Right forelimb (tissue), 1 donor: ENCODE measurements at places on chromosomes 5 and 9.

DNA sequence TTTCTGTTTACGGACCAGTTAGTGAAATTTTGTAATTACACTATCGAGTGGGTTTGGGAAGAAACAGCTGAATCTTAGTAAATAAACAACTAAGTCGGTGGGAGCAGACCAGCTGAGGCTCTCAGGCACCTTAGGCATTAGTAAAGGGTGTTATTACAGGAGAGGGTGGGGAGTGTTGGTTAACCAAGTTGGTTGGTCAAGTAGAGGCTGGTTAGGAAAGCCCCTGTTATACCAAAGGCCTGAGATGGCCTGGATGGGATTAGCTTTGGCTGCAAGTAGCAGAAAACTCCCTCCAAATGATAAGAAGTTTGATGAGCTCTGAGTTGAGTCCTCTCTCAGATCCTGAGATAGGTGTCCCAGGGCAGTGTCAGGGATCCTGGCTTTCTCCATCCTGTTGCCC lies 81.3 kb downstream of the PPARGC1B start:
- DNase-seq = no peak

GRCh38 chr5:79876456-79876855 lies 114.6 kb downstream of the MTX3 start:
- DNase-seq = no peak

GRCh38 chr9:93437996-93438395 lies 13.5 kb upstream of the FAM120A start:
- no peak for DNase-seq

GRCh38 chr5:3104429-3105060 lies 353.1 kb upstream of the IRX2 start:
- no peak for DNase-seq

DNA sequence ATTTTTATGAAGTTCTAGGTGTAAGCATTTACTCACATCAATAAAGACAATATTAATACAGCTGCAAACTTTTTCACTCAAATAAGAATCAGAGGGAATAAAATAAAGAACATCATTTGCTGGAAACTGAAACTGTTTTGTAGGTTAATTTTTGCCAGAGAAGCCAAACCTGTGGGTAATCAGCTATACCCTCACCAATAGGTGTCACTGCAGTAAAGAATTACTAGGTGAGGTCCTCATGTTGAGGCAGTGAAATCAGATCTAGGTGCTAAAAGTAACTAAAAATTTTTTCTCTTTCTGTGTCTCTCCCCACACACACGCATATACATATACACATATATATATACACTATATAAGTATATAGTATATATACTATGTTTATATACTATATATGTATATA lies 1016.3 kb upstream of the SEMA6A start:
- DNase-seq = no peak

GRCh38 chr5:173245319-173246134 lies 10.5 kb upstream of the NKX2-5 start:
- no peak for DNase-seq
